ENCODE measurements at places on chromosomes 1 and 21.
A peak's percentile ranks its signal among the peaks of the same experiment; 100 is the strongest.

- peak; percentile 57 for DNase-seq
These were observed 55.7 kb upstream of the ETV3 start for GRCh38 chr1:157193702-157194391.

GRCh38 chr1:38997034-38997900, 6.2 kb downstream of the AKIRIN1 start:
- DNase-seq, result no peak

- DNase-seq, result no peak
These were observed 13.0 kb upstream of the RCAN3 start for GRCh38 chr1:24489674-24490073.

DNA sequence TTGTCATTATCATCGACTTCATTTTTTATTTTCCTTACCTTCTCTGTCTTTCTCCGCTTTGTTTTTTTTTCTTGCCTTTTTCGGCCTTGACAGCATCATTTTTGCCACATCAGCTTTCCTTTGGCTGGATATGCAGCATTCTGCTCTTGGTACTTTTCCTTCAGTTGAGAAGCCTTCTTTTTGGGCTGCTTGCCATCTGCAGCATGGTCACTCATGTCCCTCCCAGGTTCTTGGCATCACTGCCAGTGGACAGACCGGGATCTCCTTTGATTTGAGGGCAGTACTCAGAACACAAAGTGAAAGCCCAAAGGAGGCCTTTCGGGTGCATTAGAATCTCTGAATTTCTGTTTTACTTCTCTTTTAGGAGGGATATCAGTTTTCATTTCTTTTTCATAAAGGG, 3.7 kb upstream of the PARP1 start:
- peak; percentile 50 for DNase-seq

DNA sequence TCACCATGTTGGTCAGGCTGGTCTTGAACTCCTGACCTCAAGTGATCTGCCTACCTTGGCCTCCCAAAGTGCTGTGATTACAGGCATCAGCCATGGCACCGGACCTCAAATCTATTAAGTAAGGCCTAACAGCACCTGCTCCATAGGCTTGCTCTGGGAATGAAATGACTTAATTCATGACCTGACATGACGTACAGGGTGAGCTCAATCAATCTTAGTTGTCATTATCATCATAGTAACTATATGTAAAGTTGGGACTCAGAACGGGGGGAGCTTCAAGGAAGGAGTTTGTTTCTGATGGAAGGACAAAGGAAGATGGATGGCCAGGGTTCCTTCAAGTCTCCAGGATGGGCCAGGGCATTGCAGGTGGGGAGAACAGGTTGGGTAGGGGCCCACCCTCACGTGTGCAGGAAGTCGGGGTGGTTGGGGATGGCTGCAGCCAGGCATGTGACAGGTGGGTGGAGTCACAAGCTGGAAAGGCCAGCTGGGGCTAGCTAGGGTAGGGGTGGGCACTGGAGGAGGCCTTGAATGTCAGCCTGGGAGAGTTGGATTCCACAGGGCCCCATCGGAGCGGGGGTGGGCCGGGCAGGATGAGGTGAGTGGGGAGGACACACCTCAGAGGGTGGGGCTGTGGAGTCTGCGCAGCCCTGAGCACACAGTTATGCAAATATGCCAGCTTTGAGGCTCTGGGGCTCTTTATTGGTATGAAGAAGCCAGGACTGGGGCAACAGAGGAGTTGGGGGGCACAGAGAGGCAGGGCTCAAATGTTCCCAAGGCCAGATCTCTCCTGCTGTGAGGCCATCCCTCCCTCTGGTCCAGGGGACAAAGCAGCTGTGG, 9.6 kb downstream of the TRIM62 start:
- no peak for DNase-seq

GRCh38 chr1:228778961-228779360, 43.7 kb downstream of the RHOU start:
- DNase-seq, result no peak

GRCh38 chr1:175884369-175884768, 141.0 kb upstream of the TNR start:
- no peak for DNase-seq

- no peak for DNase-seq
These were observed 24.3 kb downstream of the CAMK1G start for GRCh38 chr1:209607795-209608178.

- no peak for DNase-seq
These were observed 206.8 kb downstream of the PAPPA2 start for GRCh38 chr1:176669782-176670181.

GRCh38 chr1:6466023-6466422, at the start of gene TNFRSF25:
TNFRSF25 (minus strand) TSS chr1:6466173; CDS start chr1:6466107, 66 bp downstream.
- no peak for DNase-seq

- no peak for DNase-seq
These were observed 189.6 kb upstream of the PTGFR start for GRCh38 chr1:78301141-78301540.

- DNase-seq, result peak; percentile 70
These were observed 26.7 kb downstream of the TSPAN2 start for GRCh38 chr1:115062542-115063004.

DNA sequence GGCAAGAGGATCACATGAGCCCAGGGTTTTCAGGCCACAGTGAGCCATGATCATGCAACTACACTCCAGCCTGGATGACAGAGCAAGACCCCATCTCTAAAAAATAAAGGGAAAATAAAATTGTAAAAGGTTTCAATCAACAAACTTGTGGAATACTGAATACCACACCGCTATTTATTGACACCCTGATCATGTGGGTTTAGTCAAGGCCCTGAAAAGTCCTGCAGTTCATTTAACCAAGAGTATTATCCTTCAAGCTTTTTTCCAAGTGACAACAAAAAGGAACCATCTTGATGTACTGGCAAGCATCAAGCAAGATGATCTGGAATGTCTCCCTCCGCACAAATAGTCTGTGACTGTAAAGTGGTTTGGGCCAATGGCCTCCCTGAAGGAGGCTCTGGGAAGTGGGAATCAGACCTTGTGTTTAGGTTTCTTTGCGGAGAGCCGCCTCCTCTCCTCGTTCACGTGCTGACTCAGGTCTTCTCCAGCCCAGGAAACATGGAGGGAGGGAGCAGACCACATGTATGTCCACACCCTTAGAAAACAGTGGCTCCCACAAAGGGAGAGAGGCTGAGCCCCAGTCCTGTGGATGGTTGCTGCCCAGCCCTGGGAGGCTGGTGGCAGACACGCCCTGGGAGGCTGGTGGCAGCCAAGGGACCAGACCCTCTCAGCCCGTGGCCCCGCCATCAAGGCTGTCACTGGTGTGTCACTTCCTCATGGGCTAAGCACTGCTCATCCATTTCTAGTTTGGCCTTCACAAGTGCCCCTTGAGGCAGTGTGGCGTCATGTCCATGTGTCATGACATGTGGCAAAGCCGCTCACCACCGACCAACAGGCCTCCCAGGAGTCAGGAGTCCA, 56.7 kb downstream of the RIPK4 start:
- DNase-seq, result no peak

DNA sequence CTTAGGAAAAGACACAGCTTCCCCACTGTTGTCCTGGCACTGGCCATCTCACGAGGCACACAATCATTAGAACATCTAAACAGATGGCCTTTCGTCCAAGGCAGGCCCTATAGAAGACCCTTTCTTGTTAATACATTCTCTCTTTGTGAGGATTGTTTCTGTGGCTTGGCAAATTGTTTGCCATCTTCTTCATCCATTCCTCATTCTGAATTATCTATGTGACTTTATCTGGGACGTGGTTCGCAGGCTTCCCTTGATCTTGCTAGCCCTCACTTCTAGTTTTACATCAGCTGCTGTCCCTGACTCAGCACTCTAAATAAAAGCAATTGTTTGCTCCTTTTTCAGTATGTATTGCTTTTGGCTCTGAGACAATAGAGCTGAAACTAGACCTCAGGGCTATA, 101.1 kb upstream of the ZC3H11B start:
- DNase-seq, result no peak

DNA sequence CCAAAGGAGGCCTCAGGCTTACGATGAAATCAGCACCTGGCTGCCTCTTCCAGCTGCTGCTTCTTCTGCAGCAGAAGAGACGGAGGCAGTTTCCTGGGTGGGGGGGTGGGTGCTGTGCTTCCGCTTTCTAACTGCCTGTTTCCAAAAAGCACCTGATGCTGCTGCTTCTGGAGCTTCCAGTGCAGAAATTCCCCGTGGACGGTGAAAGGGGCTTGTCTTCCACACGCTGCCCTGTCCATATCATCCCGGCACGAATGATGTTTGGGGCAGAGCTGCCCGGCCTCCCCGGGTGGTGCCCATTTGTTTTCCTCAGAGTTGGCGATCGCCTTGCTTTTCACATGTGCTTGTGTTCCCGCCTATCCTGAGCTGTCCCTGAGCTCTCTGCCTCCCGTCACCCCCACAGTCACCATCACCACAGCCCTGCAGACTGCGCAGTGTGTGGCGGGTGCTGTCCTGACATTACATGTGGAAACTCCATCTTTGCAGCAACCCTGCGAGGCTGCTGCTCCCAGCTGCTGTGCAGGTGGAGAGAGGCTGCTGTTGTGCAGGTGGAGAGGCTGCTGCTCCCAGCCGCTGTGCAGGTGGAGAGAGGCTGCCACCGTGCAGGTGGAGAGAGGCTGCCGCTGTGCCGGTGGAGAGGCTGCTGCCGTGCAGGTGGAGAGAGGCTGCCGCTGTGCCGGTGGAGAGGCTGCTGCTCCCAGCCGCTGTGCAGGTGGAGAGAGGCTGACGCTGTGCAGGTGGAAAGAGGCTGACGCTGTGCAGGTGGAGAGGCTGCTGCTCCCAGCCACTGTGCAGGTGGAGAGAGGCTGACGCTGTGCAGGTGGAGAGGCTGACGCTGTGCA, 1.8 kb downstream of the TTLL10 start:
- peak; percentile 61 for DNase-seq

- DNase-seq, result no peak
These were observed 175.6 kb downstream of the CAMTA1 start for GRCh38 chr1:6960860-6961259.

- no peak for DNase-seq
These were observed 19.7 kb upstream of the MX1 start for GRCh38 chr21:41406340-41406739.

GRCh38 chr1:91774520-91775203, 111.3 kb downstream of the TGFBR3 start:
- DNase-seq, result no peak

- no peak for DNase-seq
These were observed 185.4 kb downstream of the LMO4 start for GRCh38 chr1:87513966-87514660.

DNA sequence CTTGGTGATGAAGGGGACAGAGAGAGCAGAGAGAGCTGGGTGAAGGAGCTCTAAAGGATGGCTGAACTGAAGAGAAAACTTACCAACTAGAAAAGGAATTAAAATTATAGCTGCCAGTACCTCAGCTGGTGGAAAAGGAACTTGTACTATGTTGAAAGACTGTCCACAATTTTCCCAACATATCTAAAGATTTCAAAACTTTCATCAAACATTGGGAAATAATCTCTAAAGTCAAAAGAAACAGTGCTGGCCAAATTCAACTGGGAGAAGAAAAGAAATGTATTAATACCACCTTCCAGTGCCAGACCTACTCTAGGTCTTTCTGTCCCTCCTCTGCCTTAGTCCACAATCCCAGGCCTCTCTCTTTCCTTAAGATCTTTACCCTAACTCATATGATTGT, 6.1 kb downstream of the SMG5 start:
- no peak for DNase-seq

DNA sequence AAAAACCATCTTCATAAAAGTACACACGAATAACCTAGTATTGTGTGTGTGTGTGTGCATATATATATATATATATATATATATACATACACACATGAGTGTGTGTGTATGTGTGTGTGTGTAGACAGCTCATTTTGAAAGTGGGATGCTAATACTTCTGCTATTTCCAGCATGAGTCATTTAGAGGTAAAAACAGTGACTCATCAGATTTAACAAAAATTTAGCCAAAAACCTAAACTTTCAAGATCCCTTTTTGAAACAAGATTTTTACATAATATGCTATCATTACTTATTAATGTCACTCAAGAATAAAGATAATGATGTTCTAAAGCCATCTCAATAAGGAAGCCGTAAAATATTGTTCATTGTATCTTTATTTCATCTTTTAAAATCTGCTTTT, 35.6 kb upstream of the ADGRL4 start:
- DNase-seq, result no peak

DNA sequence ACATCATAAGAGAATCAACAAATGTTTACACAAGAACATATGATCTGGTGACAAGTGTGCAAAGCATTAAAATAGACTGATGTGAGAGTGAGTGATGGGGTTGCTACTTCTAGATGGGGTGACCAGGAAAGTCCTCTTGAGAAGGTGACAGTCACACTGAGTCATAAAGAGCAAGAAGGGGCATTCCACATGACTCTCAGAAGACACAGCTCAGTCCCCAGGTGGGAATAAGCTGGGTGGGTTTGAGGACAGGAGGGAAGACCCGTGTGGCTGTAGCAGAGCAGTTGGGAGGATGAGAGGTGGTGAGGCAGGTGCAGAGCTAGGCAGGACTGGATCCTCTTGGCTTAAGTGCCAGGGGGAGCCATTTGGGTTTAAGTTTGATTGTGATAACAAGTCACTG, 53.1 kb downstream of the TNR start:
- DNase-seq, result no peak

DNA sequence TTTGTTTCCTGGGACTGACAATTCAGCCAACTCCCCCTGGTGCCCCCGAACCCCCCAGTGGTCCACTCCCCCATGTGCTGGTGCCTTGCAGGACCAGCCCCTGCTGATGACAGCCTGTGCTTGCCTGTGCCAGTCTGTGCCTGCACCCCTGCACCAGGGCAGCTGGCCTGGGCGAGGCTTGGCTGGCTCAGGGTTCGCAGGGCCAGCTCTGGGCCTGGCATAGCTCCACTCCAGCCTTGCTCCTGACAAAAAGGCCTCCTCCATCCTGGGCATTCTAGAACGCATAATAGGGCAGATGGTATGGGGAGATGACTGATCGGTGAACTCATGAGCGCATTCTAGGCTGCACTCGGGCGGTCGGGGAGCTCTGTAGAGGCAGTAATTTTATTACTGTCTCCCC, 5.4 kb downstream of the CNTN2 start:
- DNase-seq, result no peak

DNA sequence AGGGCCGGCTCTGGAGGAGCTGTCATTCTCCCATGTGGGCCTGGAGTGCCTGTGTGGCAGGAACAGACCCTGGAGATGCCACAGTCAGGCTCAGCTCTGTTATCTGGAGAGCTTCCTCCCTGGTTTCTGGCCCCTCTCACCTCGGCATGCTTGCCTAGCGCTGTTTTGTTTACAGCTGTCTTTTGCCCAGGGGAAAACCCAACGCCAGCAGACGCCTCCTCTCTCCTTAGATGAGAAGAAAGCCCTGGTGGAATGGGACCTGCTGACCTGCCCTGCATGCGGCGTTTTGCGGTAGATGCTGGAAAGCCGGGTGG, 104.9 kb downstream of the CRYAA start:
- DNase-seq, result no peak

- DNase-seq, result no peak
These were observed 100.8 kb downstream of the UCK2 start for GRCh38 chr1:165928075-165928731.

DNA sequence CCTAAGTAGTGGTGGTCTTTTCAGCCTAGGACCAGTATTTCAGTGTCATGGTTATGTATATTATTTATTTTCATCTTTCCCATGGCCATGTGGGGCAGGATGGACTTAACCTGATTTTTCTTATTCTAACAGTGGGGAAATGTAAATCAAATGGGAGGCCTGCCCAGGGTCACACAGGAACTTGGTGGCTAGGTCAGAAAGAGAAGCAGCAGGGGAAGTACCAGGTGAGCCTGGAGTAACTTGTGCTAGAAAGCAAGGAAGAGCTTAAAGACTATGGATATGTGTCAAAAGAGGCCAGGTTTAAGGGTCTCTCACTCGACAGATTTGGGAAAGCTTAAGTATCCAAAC, 936 bp downstream of the ZFP69B start:
- no peak for DNase-seq

- peak; percentile 68 for DNase-seq
These were observed 17.6 kb downstream of the GALNT2 start for GRCh38 chr1:230084408-230085177.

Measured in upper lobe of left lung (tissue), 6 donors.